ENCODE measurements at places on chromosomes 5 and 9.

DNA sequence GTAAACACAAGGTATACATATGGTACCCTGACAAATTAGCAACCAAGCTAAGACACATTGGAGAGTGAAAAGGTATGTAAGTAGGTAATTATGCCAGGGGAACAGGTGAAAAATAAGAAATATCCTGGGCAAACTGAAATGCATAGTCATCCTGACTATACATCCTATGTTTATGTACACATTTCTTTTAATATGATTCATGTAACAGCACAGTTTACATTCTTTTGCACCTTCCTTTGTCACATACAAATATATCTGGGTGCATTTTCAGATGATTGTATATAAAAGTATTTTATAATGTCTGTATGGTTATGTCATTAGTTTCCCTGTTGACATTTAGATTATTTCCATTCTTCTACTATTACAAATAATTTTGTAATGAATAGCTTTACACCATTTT, 1146.9 kb downstream of the EFNA5 start:
- DNase-seq = no peak

- DNase-seq = no peak
These were observed 16.0 kb downstream of the TRMO start for GRCh38 chr9:97906236-97906831.

- no peak for DNase-seq
These were observed 175.1 kb downstream of the HCN1 start for GRCh38 chr5:45521067-45521466.

- DNase-seq = no peak
These were observed 86.9 kb upstream of the GDNF start for GRCh38 chr5:37926732-37927131.

DNA sequence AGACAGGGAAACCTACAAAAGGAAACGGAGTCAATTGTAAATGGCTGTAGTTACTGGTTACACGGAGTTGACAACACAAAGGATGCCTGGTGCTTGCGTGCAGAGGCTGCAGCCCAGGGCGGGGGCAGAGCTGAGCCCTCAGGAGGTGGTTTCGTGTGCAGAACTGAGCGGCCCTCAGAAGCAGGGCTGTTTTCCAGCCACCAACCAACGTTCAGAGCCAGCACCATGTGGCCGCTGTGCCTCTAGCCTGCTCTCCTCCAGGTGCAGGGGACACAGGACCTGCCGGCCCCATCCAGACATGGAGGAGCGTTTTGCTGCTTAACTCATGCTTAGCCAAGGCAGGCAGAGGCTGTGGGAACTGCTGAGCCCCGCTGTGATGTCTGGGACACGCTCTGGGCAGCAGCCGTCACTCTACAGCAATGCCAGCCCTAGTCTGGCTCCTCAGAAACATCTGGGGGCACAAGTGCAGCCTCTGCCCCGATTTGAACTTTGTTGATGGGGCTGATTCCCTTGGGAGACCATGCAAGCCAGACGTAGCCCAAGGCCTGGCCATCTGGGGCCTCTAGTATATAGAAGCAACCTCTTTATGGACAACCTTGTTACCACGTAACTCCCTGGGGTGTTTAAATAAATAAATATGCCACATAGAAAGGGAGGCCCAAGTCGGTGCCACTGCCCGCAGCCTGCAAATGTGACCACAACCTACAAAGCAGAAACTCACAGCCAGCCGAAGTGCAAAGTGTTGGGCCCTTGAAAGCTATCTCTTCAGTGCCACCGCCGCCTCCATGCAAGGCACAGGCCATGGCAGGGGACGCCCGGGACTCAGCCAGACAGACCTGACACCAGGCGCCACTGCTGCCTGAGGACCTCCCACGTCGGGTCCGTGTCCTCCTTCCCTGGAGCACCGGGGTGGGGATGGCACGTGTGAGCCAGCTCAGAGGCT, 42.1 kb downstream of the NKD2 start:
- no peak for DNase-seq

DNA sequence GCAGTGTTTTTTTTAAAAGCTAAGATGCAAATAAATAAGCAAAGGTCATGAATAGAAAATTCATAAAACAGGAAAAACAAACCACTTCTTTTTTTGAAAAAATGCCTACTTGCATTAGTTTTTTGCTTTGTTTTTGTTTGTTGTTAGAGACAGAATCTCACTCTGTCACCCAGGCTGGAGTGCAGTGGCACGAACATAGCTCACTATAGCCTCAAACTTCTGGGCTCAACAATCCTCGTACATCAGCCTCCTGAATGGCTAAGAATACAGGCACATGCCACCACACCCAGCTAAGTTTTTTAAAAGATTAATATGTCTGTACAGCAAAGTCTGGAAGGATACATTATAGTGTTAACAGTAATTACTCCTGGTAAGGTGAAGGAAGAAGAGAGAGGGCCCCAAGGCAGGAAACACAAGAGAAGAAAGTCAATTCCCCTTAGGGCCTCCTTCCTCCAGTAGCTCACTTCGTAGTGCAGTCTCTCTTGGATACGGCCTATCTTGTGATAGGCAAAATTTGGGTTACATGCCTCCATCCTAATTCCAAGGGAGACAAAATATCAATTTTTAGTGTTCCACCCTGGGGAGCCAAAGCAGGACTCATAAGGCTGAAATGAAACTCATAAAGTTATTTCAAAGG, 15.3 kb downstream of the FAM169A start:
- no peak for DNase-seq

DNA sequence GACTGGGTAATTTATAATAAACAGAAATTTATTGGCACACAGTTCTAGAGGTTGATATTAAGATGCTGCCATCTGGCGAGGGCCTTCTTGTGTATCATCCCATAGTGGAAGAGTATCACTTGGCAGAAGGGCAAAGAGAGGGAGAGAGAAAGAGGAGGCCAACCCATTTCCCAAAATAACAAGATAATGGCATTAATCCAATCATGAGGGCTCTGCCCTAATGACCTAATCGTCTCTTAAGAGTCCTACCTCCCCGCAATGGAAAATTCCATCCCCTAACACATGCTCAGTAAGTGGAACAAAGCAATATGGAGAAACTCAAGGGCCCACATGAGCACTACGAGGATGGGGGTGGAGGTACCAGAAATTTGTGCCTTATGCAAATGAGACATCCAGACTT, 17.6 kb upstream of the VDAC1 start:
- no peak for DNase-seq

GRCh38 chr5:115686738-115687074, 60.9 kb upstream of the TMED7 start:
- peak; percentile 28 for DNase-seq

GRCh38 chr9:93891050-93891449, 64.1 kb downstream of the BARX1 start:
- DNase-seq = no peak

GRCh38 chr5:133034064-133034463, 7.7 kb upstream of the ZCCHC10 start:
- no peak for DNase-seq

DNA sequence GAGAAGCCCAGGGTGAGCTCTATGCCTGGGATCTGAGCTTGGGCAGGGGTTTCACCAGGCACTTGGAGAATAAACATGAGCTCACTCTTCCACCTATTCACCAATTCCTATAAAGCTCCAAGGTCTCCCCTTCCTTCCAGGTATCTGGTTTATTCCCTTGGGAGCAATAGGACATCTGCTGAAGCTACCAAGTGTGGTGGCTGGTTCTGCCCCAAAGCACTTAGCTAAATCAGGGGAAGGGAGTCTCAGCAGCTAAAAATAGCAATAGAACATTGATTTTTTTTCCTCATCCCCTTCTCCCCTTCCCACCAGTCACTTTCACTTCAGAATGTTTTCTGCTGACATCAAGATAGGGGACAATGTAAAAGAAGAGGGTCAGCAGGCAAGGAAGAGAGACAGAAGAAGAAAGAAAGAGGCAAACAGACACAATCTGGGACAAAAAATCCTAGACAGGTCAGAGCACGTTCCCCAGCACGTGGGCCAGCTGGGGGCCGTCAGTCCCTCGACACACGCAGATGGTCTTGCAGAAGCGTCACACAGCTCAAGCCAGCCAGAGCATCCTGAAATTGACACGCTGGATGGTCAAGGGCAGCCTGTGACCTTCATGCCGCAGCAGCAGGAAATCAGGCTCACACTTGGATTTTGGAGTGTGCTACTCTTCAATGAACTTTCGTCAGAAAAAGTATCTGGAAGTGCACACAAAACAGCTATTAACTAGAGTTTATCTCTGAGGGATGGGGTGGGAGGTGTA, 176.0 kb downstream of the ZNF608 start:
- no peak for DNase-seq

- DNase-seq = no peak
These were observed 3.5 kb downstream of the NXNL2 start for GRCh38 chr9:88538311-88539085.

DNA sequence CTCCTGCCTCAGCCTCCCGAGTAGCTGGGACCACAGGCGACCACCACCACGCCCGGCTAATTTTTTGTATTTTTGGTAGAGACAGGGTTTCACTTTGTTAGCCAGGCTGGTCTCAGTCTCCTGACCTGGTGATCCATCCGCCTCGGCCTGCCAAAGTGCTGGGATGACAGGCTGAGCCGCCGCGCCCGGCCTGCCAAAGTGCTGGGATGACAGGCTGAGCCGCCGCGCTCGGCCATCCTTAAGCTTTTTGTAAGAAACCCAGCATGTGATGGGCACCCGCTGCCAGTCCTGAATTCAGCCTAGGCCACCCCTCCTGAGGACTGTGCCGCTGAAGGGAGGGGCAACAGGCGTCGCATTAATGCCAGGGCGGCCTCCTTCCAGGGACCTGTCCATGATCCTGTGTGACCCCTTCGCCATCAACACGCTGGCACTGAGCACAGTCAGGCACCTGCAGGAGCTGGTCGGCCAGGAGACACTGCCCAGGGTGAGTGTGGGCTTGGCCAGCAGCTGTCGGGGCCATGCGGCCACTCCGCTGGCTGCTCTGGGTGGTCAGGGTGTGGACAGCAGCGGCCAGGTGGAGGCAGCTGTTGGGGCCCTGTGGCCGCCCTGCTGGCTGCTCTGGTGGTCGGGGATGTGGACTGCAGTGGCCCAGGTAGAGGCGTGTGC, 10.5 kb downstream of the NELFB start:
- DNase-seq = no peak

- DNase-seq = no peak
These were observed 166.3 kb downstream of the YIPF5 start for GRCh38 chr5:144004146-144004545.

DNA sequence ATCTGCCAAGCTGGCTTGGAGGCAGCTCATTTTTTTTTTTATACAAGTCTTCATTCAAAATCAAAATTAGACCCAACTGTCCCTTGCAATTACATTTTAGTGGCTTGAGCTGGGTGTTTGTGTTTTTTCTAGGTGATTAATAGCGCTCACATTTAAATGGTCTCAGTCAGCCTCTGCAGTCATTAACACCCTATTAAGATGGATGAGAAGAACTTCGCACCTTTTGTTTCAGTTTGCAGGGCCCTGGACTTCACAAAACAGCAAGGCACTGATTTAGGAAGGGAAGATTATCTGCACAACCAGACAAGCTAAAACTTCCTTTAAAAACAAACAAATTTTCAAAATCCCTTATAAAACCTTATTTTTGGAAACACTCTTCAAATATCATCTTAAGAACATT, 374.8 kb downstream of the EFNA5 start:
- no peak for DNase-seq
